A549 treated with CpdA at 1 μM for 4 hours (cell line): ENCODE measurements at places on chromosomes 3 and 15. TPM values are rescaled to one million over a fixed set of nuclear protein-coding genes. Genes with fewer than 3 reads are reported as not detected.

Gene ABHD6
- 11.4 to 14.6 TPM (median 13.0 TPM) in 5 replicates for total RNA-seq

Gene RAD51
- 18.5 to 23.7 TPM (median 18.7 TPM) in 5 replicates for total RNA-seq

Gene ASB14
- total RNA-seq: not detected in 5 replicates

Gene STOML1
- 9.6 to 12.9 TPM (median 12.0 TPM) in 5 replicates for total RNA-seq

Gene PLCL2
- total RNA-seq: 5.9 to 8.7 TPM (median 6.7 TPM) in 5 replicates

Gene TRIM42
- total RNA-seq: not detected in 5 replicates

Gene MOBP
- total RNA-seq: 0.09 to 0.25 TPM in 2 of 5 replicates, not detected in the others

Gene HIGD2B
- total RNA-seq: not detected in 5 replicates

Gene MINDY2
- total RNA-seq: 3.3 to 5.1 TPM (median 4.2 TPM) in 5 replicates

Gene CPNE9
- total RNA-seq: 0.13 to 0.41 TPM (median 0.23 TPM) in 4 of 5 replicates, not detected in the other

Gene ADAMTS7
- 2.6 to 4.2 TPM (median 3.2 TPM) in 5 replicates for total RNA-seq

Gene THRB
- total RNA-seq: 0.99 to 3.1 TPM (median 1.6 TPM) in 5 replicates

Gene CILP
- total RNA-seq: 0.03 to 0.06 TPM (median 0.04 TPM) in 4 of 5 replicates, not detected in the other

Gene ATP13A5
- total RNA-seq: not detected in 5 replicates
